Neural progenitor cell (in vitro differentiated cells): ENCODE measurements at places on chromosomes 7 and 10. TPM values are rescaled to one million over a fixed set of nuclear protein-coding genes. Genes with fewer than 3 reads are reported as not detected.

LLCFC1 gene
- total RNA-seq = not detected in 2 replicates

GTF2I gene
- 256 and 310 TPM in 2 replicates for total RNA-seq

ASAH2B gene
- total RNA-seq = 12.2 and 18.8 TPM in 2 replicates

HTRA1 gene
- 12.2 and 17.0 TPM in 2 replicates for total RNA-seq

VGF gene
- total RNA-seq = 0.65 and 1.6 TPM in 2 replicates

SPDYE16 gene
- 0.28 TPM in 1 of 2 replicates, not detected in the other for total RNA-seq

CTTNBP2 gene
- 17.4 and 25.5 TPM in 2 replicates for total RNA-seq

KCNIP2 gene
- 2.4 and 5.5 TPM in 2 replicates for total RNA-seq

- no peak for DNase-seq
Measured at GRCh38 chr10:96089116-96089515, 41.0 kb upstream of the ZNF518A start.

DNA sequence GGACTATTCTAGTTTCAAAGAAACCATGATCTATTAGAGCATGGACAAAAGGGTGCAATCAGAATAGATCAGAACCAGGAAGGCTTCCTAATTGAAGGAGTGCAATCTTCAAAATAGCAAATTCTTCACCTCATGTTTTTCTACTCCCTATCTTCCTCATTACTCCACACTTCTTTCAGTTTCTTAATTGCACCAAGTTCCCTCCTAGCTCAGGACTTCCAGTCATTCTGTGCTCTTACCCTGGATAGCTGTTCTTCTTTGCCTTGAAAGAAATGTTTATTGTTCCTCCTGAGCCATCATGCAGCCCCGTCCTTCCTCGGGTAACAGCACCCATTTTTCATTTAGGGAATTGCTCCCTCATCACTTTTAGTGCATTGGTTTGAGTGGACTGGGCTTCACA, 23.1 kb downstream of the TRPV5 start:
- DNase-seq = no peak

- no peak for DNase-seq
Measured at GRCh38 chr7:77565917-77566316, 28.8 kb downstream of the PTPN12 start.

DNA sequence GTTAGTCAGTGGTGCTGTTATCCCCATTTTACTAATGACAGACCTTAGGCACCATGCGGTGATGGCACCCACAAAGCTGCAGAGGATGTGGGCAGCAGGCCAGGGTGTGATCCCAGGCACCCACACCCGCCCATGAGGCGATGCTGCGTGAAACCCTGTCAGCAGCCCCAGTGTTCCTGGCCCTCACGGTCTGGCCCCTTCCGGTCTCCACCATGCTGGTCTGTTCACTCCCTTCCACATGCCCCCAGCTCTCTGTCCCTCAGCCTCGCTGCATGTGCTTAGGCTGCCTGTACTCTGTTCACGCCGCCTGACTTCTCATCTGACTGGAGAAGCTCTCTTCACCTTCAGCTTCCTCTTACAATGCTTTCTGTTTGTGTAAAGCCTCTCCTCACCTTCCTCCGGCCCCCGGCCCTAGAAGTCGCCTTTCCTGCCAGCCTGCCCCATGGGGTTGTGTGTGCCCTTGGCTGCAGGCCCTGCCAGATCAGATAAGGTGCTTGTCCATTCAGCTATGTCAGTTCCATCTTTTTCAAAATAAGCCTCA, 17.6 kb upstream of the ORAI2 start:
- DNase-seq = no peak

DNA sequence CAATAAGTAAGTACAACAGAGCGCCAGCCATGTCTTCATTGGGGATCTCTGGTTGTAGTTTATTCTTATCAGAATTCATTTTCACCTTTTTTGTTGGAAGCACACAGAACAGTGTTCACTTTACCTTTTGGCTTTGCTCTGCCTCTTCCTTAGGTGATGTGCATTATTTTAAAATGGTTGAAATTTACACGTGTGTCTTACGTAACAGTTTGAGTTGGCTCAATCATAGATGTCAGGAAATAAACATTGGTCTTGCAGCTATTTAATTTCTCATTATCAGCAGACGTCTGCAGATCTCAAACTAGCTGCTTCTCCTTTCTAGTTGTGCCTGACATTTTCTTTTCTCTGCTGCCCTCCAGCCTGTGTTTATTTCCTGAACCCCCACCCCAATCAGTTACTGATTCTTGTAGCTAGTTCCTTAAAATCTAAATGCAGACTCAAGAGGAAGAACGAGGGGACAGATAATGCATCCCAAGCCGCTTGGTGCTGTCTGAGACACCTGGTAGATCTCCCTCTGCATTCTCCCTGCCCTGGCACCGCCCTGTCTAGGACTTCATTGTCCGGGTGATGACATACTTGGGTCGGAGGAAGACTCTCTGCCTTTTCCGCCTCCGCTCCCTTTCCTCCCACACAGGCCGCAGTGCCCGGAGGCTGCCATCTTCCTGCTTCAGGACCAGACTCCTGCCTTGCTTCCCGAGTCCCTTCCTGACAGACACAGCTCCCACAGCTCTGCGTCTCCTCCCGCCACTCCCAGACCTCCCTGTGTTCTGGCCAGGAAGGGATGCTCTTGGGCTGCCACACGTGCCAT, 108.2 kb downstream of the ANKRD61 start:
- DNase-seq = no peak

GRCh38 chr7:131038153-131038552, 289.5 kb upstream of the MKLN1 start:
- no peak for DNase-seq

DNA sequence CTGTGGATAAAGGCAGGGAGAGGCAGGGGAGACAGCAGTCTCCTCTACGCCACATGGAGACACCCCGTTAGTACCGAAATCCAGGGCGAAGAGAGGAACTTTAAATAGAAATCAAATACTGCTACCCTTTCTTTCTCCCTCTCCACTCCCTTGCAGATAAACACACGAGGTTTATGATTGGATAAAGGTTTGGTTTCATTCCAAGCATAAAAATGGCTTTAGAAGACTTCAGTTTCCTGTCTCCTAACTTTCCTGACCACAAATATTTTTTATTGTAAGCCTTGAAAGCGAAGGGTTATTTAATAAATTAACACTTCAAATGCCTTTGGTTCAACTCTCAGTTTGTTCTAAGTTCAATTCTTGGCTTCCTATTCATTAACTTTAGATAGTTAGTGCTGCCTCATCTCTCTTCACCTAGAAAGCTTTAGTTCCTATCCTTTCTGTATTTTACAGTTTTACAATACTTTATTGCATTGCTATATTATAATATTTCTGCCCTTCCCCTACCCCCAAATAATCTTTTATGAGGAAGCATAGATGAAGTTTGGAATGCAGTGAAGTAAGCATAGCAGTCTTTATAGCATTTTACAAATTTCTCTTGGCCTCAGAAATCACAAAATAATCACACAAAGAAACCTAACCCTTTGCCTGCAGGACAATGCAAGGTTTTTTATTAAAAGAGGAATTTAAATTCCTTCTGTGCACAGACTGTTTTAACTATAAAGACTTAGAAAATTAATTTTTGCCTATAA, 31.5 kb upstream of the ARID5B start:
- DNase-seq = no peak

DNA sequence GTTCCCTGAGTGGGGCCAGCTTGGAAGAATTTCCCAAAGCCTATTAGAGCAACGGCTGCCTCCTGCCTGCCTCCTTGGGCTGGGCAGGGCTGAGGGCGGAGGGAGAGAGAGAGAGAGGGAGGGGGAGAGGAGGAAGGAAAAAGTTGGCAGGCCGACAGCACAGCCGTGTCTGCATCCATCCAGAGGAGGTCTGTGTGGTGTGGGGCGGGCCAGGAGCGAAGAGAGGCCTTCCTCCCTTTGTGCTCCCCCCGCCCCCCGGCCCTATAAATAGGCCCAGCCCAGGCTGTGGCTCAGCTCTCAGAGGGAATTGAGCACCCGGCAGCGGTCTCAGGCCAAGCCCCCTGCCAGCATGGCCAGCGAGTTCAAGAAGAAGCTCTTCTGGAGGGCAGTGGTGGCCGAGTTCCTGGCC, at the start of gene AQP1:
Gene AQP1, plus strand, starts transcription at position 293 of the 409 bp plus-strand sequence. Its CDS starts 57 bp downstream, at position 350.
- peak; percentile 53 for DNase-seq

DNA sequence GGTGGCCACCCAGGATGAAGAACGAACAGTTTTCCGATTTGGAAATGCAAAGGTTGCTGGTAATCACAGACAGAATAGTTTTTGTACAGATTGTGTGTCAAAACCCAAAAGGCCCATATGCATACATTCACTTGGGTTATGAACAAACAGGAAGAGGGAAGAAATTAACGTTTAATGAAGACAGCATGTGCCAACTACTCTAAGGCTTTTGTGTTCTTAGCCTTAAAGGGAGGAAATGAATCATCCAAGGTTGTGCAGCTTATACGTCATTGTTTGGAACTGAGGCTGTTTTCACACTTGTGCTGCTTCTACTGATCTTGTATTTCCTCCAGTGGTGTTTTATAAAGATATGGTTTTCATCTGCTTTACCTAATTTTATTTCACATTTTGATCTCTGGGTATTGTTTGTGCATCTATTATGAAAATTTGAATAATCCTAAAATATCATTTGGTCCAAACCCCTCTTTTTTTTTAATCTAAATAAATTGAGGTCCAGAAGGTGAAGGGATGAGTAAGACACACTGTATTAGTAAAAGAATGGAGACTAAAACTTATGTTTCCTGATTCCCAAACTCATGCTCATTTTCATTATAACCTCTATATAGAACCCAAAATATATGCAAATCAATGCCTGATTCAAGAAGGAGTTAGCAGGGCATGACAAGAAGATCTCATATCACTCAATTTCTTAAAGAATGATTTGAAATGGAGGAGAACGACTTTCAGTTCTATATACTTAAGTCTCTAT, 373.1 kb downstream of the THSD7A start:
- DNase-seq = no peak

- no peak for DNase-seq
Measured at GRCh38 chr10:116857156-116857555, 7.9 kb downstream of the ENO4 start.

DNA sequence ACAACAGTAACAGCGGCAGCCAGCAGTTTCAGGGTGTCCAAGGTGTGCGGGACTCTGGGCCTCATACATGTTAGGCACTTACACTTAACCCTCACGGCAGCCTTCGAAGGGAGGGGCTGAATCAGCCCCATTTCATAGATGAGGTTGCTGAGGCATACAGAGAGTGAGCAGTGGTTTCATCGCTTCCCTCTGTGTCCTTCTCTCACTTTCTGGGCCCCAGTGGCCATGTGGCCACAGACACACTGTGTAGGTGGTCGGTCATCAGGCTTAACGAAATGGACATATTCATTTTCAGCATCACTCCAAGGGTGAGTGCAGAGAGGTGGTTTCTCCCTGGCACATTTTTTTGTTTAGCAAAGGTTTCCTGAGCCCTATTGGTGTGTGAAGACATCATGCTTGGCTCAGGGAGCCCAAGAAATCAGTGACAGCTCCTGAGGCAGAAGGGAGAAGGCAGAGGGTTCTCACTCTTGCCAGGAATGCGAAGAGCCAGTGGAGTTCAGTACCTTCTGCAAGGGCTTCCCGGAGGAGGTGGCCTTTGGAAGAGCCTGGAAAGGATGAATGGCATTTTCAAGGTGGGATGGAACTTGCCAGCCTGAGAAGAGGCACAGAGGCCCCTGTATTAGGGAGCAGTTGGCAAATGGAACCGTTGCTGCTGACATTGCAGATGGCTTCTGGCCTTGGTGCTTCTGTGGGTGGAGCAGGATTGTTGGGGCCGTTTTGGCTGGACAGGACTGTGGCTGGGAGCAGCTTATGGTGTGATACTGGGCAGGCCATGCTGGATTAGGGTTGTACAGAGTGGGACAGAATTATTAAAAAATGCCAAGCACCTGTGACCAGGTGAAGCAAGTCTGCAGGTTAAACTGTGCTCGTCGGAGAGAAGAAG, 61.7 kb upstream of the PPIF start:
- no peak for DNase-seq

DNA sequence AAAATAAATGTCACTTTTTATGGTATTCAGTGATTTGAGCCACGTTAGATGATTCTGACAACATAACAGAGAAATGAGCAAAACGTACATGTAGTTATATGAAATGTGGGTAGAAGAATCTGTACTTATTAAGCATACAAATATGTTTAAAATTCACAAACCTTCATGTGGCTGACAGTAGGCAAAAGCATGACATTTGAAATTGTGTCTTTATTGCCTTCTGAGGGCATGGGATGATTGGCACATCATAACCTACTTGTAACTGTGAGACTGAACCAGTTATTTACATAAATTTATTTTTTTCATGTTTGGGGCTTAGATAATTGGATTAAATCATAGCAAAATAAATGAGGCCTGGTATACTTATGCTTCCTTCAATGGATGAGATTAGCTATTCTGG, 202.2 kb downstream of the DNAJB9 start:
- no peak for DNase-seq

GRCh38 chr7:43700646-43701499, 28.4 kb downstream of the COA1 start:
- no peak for DNase-seq

DNA sequence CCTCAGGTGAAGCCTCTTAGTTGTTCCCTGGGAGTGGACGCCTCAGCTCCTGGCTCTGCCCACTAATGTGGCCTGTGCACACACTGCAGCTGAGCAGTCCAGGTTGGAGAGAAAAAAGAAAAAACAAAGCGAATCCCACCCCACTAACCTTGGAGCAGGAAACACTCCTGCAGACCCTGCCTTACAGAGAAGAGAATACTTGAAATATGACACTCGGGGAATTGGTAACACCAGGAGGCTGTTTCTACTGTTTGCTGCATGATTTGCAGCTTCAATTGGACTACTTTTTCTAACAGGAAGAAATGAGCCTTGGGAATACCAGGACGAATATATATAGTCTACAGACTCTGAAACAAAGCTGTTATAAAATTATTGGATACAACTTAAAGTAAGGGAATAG, 22.2 kb downstream of the CDHR3 start:
- DNase-seq = no peak

DNA sequence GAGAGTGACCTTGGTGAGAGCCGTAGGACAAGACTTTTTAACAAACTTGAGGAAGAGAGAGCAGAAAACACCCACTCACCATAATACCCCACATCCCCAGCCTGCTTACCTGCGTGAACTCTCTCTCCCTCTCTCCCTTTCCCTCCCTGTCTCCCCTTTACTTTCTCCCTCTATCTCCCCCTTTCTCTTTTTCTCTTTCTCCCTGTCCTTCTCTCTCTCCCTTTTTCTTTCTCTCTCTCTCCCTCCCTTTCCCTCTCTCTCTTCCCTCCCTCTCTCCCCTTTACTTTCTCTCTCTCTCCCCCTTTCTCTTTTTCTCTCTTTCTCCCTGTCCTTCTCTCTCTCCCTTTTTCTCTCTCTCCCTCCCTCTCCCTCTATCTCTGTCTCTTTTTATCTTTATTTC, 464.0 kb upstream of the AUTS2 start:
- no peak for DNase-seq

- peak; percentile 61 for DNase-seq
Measured at GRCh38 chr7:85074-85882, 107.1 kb upstream of the FAM20C start.

GRCh38 chr7:136528329-136528728, 340.1 kb upstream of the CHRM2 start:
- DNase-seq = no peak

- DNase-seq = peak; percentile 9
Measured at GRCh38 chr10:109593682-109594081, 329.6 kb downstream of the XPNPEP1 start.
